ENCODE measurements at places on chromosomes 3 and 15. TPM values are rescaled to one million over a fixed set of nuclear protein-coding genes. Genes with fewer than 3 reads are reported as not detected.

DNA sequence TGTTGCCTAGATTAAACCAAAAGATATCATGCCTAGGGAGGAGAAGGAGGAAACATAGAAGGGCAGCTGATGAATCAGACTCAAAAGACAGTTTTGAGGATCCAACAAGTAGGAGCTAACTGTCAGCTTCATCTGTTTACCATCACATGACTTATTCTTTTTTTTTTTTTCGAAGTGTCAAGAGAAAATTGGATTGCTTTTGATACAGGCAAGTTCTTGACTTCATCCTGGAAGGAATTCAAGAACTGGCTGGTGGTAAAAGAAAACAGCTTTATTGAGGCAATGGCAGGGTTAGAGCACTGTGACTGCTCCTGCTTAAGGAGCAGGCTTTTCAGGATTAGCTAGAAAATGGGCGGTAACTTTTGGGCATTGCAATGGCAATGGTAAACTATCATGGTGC is 227.5 kb upstream of the KCNMB2 start:
- no peak for DNase-seq

DNA sequence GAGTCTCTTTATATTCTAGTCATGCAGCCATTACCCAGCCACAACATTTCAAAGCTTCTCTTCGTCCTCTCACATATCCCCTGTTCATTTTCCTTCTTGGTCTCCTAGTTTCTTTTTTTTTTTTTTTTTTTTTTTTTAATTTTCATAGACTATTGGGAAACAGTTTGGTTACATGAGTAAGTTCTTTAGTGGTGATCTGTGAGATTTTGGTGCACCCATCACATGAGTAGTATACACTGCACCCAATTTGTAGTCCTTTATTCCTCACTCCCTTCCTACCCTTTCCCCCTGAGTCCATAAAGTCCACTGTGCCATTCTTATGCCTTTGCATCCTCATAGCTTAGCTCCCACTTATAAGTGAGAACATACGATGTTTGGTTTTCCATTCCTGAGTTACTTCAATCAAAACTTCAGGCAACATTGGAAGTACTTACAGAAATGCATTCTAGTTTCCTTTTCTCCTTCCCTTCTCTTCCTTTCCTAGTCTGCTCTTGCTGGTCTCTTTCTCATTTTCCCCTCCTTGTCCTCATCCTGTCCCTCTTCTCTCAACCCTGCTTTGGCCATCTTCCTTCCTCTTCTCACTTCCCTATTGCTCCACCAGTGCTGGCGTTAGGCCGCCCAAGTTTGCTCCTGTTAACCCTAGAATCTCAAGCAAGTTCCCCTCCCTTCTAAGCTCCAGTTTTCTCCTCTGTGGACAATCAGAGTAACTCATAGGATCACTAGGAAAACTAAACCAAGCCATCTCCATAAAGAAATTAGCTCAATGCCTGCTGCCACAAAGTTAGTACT is 4.8 kb downstream of the ATP8B4 start:
- DNase-seq, result peak; percentile 84

GRCh38 chr3:12121466-12121865 is 37.2 kb downstream of the TIMP4 start:
- DNase-seq, result no peak

- DNase-seq, result no peak
Measured at GRCh38 chr3:161038725-161039124, 66.4 kb downstream of the B3GALNT1 start.

- DNase-seq, result no peak
Measured at GRCh38 chr15:62069551-62069950, 2.8 kb downstream of the C2CD4A start.

GRCh38 chr15:42728972-42729371 is 8.0 kb downstream of the CDAN1 start:
- no peak for DNase-seq

DNA sequence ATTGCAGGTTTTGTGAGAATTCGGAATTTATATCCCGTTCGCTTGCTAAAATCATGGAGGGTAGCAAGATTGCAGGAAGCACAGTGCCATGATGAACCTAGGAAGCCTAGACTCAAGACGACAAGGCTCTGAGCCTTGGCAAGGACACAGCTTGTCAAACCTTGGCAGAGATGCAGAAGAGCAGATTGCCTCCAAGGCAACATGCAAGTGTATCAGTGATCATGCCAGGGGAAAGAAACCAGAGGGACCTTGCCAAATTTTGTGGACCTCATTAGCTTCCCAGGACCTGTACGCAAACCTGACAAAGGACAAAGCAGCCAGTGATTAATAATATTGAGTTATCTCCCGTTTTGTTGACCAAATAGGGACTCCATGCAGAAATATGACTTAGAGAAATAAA is 159.7 kb downstream of the GOLIM4 start:
- DNase-seq, result no peak

DNA sequence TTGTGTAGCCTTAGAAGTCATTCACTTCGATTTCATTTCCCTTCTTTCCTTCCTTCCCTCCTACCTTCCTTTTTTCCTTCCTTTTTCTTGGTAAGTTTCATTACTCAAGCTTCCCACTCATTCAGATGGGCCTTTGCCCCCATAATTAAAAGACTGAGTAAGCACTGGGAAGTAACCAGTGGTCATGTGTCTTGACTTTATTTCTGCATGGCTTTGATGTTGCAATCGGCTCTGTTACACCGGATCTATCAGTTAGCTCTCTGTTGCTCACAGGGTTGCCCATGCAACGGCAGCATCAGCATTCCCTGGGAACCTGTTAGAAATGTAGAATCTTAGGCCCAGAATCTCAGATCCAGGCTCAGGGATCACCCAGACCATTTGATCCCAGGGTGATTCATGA is 25.6 kb upstream of the LARS2 start:
- no peak for DNase-seq

DNA sequence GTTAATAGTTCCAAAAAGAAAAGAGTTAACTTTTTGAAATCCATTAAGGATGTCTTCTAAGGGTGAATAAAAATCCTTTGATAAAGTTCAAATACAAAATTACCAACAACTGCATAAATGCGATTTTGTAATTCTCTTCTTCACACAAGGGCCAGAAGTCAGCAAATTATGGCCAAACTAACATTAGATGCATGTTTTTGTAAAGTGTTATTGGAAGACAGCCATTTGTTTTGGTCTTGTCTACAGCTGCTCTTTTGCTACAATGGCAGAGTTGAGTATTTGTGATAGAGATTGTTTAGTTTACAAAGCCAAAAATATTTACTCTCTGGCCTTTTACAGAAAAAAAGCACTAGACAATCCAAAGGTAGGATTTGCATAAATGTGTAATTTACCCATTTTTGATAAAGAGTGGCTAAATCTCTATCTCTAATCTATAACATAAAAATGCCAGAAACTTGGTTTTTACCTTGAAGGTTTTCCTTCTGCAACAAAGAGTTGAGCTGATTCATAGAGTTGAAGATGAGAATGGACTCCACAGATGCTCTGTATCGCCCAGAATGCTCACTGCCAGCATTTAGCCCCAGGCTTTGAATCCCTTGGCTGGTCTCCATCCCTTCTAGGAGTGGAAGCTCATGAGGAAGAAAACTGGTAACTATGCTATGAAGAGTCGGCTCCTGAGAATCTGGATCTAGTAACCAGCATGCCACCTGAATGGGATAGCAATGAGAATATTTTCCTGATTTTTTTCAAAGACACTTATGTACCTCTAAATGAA is 64.5 kb downstream of the POLQ start:
- DNase-seq, result no peak

DNA sequence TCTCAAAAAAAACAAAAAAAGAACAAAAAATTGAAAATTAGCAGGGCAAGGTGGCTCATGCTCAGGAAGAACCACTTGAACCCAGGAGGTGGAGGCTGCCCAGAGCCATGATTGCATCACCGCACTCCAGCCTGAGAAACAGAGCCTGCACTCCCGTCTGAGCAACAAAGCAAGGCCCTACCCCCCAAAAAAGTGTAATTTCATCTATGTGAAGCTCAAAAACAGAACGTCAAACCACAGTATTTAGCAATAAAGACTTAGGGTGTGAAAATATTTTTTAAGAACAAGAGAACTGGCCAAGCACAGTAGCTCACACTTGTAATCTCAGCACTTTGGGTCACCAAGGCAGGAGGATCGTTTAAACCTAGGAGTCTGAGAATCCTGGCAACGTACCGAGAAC is 38.2 kb downstream of the STAG1 start:
- DNase-seq, result no peak

- DNase-seq, result no peak
Measured at GRCh38 chr15:34905047-34905446, 64.5 kb downstream of the AQR start.

GRCh38 chr15:47301481-47301880 is 415.8 kb upstream of the SEMA6D start:
- DNase-seq, result no peak

- no peak for DNase-seq
Measured at GRCh38 chr3:69776920-69777581, 37.8 kb downstream of the MITF start.

- no peak for DNase-seq
Measured at GRCh38 chr15:70308011-70308734, 210.5 kb upstream of the TLE3 start.

GRCh38 chr3:184561913-184562877 is 610 bp downstream of the EPHB3 start:
- peak; percentile 65 for DNase-seq

DNA sequence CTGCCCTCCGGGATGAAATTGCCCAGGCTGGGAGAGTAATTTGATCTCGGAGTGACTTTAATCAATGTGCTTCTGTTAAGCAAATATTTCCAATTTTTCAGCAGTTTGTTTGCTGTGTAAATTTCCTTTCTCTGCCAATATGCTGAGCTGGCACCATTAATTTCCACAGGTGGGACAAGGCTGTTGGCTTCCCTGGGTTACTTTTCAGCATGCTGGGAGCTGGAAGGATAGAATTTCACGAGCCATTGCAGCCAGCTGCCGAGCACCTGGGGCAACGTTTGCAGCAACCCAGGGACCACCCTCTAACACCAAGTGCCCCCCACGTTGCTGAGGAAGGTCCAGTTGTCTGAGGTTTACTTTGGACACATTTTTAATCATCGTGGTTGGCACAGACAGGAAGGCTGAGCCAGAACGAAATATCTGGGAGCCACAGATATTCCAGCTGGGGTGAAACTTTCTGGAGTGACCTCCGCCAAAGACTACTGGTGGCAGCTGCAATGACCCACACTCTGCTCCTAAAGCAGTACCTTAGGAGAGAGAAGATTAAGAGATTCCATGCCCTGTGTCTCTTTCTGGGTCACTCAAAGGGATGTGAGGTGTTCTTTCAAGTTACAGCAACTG is 293.3 kb upstream of the RGMA start:
- no peak for DNase-seq

DNA sequence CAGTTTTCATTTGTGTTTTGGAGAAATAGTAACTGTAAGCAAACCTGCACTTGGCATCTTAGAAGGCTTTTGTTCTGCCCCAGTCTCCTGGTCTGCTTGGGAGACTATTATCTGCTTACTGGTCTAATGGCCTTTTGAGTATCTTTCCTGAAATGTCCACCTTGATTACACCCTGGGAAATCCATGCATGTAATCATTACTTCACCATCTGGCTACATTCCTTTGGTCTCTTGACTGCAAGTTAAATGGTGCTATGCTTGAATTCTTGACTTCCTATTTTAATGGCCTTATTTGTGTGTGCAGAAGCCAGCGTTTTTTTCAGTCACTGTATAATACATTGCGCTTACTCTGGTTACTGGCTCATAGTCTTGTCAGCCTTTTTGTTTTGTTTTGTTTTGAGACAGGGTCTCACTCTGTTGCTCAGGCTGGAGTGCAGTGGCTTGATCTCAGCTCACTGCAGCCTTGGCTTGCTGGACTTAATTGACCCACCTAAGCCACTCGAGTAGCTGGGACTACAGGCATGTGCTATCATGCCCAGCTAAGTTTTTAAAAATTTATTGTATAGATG is 30.0 kb downstream of the CHD2 start:
- no peak for DNase-seq

GRCh38 chr3:57889807-57890206 is 118.4 kb upstream of the FLNB start:
- no peak for DNase-seq

DNA sequence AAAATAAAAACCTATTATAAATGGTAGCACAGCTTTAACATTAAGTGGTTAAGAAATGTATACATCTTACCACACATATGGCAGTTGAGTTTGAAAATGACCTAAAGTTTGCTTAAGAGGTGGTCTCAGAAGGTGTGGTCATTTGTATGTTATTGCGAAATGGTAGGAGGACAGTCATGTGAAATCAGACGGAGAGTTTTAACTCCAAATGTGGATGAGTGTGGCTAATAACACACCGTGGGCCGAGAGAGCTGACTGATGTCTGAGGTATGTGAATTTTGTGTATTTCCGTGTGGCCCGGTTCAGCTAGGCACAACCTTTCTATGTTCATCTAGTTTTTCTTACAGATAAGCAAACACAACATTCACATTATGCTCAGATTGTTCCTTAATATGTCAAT is 71.9 kb downstream of the ARNT2 start:
- DNase-seq, result no peak

- no peak for DNase-seq
Measured at GRCh38 chr3:194086388-194087075, 49.4 kb upstream of the HES1 start.

DNA sequence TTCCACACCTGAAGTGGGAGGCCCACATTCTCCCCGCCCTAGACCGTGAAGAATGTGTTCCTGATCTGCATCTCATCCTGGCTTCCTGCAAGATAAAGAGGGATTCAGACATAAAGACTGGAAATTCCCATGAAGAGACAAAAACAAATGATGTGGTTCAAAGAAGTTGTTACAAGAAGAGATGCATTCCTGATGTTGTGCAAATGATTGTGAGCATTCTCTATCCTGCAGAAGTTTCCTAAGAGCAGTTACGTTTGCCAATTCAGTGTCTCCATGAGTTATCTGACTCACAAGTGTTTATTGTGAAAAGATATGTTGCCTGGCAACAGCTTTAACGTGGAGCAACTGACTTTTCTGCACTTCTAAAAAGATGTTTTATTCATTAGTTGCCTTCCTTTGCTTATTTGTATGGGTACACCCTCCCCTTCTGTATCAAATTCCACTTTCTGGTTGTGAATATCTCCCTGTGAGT is 107.8 kb downstream of the ZIC4 start:
- DNase-seq, result no peak

GRCh38 chr3:197837282-197837681 is 46.2 kb downstream of the LRCH3 start:
- no peak for DNase-seq

DNA sequence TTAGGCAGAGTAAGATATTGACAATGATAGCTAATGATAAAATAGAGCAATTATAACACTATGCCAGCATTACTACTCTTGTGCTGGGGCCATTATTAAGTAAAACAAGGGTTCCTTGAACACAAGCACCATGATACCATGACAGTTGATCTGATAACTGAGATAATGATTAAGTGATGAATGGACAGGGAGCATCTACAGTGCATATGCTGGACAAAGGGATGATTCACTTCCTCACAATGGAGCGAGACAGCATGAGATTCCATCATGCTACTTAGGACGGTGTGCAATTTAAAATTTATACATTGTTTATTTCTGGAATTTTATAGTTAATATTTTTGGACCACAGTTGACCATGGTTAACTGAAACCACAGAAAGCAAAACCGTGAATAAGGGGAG is 156.6 kb downstream of the FHIT start:
- DNase-seq, result no peak

RBP2 gene
- total RNA-seq, result not detected

RBPMS2 gene
- 255 TPM for total RNA-seq

ACKR2 gene
- total RNA-seq, result 0.89 TPM

PPP1R14D gene
- total RNA-seq, result not detected

AP3B2 gene
- 0.54 TPM for total RNA-seq

CACNA2D3 gene
- 33.7 TPM for total RNA-seq

Measured in Right ventricle myocardium inferior (tissue), 1 donor.